ENCODE measurements at places on chromosomes 7 and 10.

GRCh38 chr10:129470103-129470851 lies 3.2 kb downstream of the MGMT start:
- no peak for DNase-seq

- DNase-seq = no peak
These were observed 141.4 kb downstream of the TFEC start for GRCh38 chr7:115888981-115889668.

- DNase-seq = no peak
These were observed 45.4 kb upstream of the NAMPT start for GRCh38 chr7:106329971-106330733.

DNA sequence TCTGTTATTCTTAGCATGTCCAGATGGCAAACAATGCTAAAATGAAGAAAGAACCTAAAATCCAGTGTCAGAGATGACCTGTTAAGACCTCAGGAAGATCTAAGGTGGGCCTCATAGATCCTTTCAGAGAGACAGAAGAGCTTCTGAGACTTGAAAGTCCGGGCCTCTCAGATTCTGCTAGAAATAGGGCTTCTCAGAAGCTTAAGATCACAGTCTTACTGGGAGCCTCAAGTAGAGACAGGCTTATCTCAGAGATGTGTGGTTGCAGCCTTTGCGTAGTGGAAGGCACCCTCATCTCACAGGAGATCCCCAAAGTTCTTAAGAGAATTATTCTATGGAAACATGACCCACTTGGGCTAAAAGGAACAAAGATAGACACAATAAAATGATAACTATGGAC lies 642.8 kb downstream of the TNS3 start:
- DNase-seq = no peak

DNA sequence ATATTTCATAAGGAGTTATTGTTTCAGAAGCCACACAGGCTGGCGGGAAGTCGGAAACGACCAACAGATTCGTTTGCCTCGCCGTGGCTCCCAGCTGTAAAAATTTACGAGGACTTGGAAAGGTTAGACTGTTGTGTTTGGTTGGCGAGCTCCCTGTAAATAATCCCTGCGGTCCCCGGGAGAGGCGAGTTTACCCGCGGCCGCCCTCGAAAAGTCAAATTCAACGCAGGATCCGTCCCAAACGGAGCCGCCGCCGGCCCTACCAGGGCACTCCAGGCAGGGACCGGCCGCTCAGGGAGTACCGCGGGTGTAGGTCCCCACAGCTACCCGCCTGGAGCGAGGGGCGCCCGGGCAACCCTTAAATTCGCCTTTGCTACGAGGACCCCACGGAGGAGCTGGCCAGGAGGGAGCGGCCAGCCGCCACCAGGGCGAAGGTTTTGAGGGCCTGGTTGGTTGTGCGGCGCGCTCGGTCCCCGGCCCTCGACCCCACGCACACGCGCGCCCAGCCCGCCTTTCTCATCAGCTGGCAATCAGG lies 726 bp upstream of the HOXA9 start:
- DNase-seq = no peak

GRCh38 chr7:17910377-17910776 lies 29.9 kb downstream of the SNX13 start:
- DNase-seq = no peak

- no peak for DNase-seq
These were observed 63.4 kb downstream of the VTI1A start for GRCh38 chr10:112510384-112510783.

DNA sequence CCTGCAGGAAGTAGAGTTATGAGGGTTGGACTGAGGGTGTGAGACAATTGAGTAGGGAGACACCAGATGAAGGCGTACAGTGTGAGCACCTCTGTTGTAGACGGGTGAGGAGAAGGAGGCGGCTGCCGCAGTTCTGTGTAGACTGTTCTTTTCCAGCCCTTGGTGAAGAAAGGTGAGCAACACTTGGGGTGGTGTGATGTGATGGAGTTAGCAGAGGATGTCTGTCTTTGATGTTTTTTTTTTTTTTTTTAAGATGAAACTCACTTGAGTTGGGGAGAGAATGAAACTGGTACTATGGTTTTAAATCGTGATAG lies 42.8 kb upstream of the RNF216 start:
- DNase-seq = peak; percentile 77

- no peak for DNase-seq
These were observed 7.0 kb downstream of the FAM221A start for GRCh38 chr7:23687011-23687410.

GRCh38 chr7:98075801-98076200 lies 30.9 kb upstream of the LMTK2 start:
- DNase-seq = no peak

DNA sequence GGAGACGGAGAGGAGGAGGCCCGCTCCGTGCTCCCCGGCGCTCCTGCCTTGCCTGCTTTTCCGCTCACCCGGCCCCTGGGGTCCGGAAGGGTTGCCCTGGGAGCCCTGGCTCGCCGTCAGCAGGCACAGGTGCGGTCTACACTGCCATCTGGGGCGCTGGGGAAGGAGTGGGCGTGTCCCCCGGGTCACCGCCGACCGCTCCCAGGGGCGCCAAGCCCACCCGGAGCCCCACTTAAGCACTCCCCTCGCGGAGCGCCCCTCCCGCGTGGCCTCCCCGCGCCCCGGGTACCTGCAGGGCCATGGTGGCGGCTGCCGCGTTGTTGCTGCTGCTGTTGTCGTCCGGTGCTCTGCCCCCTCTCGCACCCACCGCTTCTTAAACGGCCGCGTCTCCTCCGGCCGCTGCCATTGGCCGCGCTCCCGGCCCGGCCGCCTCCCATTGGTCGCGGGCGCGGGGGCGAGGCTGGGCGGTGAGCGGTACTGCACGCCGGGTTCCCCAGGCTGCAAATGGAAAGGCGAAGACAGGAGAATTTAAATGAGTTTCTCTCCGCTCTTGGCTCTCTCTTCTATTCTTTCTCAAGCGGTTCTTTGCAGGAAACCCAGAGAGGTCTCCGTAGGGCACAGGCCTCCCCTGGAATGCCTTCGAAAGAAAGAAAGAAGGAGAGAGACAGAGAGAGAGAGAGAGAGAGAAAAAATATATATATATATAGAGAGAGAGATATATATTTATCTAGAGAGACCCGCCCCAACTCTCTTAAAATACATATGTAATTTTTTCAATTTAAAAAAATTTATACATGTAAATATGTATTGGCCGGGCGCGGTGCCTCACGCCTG lies at the start of gene ACBD7:
TSS of gene ACBD7 (minus strand) at position 349 of the 834 bp plus-strand sequence. CDS start at position 301, 48 bp downstream.
- peak; percentile 76 for DNase-seq

DNA sequence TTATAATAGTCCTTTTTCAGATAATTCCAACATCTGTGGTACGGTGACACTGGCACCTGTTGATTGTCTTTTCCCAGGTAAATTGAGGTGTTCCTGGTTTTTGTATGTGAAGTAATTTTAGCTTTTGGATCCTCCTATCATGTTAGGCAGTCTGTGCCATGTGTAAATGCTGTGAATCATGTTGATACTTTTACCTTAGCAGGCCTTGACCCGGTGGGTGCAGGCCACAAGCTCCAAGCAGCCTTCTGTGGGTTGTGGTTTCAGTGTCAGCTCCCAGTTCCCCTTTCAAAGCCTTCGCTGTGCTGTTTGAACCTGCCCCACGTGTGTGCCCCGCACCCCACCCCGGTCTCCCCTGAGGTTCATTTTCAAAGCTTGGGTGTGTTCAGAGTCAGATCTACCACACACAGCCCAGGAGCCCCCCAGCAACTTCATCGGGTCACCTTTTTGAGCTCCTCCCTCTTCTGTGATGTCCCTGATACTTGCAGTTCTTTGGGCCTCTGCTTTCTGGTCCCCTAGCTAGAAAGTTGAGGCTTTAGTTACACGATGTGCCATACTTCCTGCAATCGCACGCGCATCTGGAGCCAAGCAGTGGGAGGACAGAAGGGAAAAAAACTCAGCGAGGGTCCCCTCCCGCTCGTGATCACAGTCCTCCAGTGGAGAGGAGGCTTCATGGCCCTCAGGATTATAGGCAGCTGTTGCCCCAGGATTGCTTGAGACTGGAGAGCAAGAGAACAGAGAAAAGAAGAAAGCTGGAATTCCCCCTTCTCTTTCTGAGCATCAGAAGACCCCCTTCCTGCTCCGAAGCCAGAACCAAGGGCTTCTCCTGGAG lies 8.7 kb upstream of the BHLHA15 start:
- DNase-seq = peak; percentile 66

- DNase-seq = no peak
These were observed 7.9 kb downstream of the FAM13C start for GRCh38 chr10:59354434-59354833.

- no peak for DNase-seq
These were observed 92.4 kb downstream of the TMEM106B start for GRCh38 chr7:12303495-12303894.

DNA sequence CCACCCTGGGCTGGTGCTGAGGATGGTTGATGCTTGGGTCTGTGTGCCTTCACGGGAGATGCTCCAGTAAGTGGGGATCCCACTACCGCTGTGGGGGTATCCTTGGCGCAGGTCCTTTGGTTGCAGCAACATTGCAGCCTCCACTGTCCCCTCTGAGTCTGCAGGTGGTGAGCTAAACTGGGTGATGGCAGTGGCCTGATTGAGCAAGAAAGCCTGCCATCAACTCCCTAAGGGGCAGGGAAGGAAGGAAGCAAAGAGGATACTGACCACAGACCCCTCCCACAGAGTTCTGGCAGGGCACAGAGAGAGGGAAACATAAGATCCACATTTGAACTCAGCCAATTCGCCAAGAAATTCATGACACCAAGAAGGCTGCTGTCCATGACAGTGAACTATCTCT lies 43.2 kb downstream of the MYO1G start:
- no peak for DNase-seq

DNA sequence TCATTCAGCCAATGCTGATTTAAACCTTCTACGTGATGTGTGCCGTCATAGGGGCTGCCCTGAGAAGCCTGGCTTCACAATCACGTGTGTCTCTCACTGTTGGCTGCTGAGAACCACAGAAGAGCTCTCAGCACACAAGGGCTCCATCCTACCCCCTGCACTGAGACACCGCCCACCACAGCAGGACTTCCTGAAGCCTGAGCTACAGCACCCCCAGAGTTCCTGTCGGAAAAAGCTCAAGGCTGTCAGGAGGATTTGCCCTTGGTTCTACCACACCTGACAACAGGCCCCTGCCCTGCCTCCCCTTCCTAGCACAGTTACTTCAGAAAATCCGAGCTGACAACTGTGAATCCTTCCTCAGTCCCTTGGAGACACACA lies 191.9 kb downstream of the MAD1L1 start:
- no peak for DNase-seq

DNA sequence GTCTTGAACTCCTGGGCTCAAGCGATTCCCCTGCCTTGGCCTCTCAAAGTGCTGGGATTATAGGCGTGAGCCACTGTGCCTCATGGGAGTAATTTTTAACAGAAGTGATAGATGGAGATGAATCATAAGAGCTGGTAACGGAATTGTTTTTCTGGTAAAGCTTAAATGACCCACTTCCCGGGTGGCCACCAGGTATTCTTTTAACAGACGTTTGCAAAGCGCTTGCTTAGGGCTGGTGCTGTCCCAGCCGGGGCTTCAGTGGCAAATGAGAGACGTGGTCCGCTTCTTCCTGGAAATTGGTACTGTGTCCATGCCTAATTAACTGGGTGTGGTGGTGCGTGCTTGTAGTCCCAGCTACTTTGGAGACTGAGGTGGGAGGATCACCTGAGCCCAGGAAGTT lies 23.5 kb downstream of the CAMK1D start:
- no peak for DNase-seq

DNA sequence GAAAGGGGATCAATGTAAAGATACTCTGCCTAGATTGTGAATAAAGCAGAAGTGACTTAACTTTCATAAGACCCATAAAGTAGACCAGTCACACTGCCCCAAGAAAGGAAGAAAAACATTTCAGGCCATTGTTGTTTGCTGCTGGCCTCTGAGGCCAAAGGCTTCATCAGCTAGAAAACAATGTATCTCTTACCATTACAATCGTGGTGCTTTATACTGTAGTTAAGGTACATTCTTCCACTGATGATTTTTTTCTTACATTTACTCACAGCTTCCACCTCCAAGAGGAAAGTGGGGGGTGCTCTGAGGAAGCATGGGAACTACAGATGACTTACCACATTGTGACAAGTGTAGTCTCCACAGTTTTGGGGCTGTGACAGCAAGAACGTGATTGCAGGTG lies 68.6 kb downstream of the NRG3 start:
- no peak for DNase-seq

DNA sequence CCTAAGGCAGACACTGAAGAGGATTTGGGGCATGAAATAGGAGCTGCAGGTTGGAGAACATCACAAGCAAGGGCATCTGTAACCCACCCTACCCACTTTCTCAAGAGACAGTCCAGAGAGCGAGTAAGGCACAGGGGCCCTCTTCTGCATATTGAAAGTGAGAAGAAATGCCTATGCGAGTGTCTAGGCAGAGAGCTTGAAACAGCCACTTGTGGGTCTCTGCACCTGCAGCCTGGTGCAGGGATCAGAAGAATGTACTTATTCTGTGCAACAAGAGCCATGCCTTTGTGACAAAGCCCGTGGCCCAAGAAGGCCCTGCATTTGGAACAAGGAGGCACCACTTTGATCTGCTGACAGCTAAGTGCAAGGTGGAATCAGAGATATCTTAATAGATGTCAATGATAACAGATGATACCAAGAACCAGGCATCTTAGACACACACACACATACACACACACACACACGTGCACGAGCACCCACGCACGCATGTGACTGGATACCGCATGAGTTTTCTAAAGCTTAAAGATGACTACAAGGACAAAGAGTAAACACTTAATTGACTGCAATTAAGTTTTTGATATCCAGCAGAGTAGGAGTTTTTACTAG lies 89.3 kb downstream of the NPSR1 start:
- DNase-seq = no peak

- no peak for DNase-seq
These were observed 4.0 kb downstream of the BRAF start for GRCh38 chr7:140920745-140921144.

DNA sequence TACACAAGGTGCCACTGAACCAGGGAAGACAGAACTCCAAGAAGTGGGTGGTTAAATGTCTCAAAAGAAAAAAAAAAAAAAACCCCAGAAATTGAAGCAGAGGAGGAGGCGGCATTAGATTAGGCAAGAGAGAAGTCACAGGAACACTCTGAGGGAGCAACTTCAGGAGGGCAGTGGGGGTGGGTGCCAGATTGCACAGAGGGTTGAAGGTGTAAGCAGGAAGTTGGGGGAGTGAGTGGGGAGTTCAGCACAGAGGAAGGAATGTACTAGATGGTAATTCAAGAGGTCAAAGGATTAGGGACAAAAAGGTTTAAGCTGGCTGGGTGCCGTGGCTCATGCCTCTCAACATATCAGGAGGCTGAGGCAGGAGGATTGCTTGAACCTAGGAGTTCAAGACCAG lies 110.0 kb upstream of the PDLIM1 start:
- DNase-seq = no peak

- DNase-seq = peak; percentile 68
These were observed 7.9 kb downstream of the SLC25A28 start for GRCh38 chr10:99612167-99612831.

- no peak for DNase-seq
These were observed 41.7 kb downstream of the AKR1E2 start for GRCh38 chr10:4867520-4868356.

Measured in CD4-positive, alpha-beta T cell treated with Interleukin-2 at 100 ng/mL for 4 hours (primary cell).